ENCODE measurements at places on chromosomes 7 and 10.

GRCh38 chr10:926075-926698 is 5.3 kb downstream of the LARP4B start:
- no peak for DNase-seq

- DNase-seq: no peak
Observed at GRCh38 chr7:22402250-22402649, 45.3 kb upstream of the RAPGEF5 start.

- no peak for DNase-seq
Observed at GRCh38 chr10:32477499-32477898, 31.6 kb downstream of the CCDC7 start.

- DNase-seq: no peak
Observed at GRCh38 chr10:78706256-78706655, 362.5 kb upstream of the ZMIZ1 start.

GRCh38 chr10:29315814-29316213 is 26.9 kb downstream of the LYZL1 start:
- DNase-seq: no peak

GRCh38 chr7:73786588-73786987 is 16.5 kb upstream of the CLDN3 start:
- DNase-seq: no peak

- DNase-seq: no peak
Observed at GRCh38 chr7:67821116-67821515, 824.5 kb downstream of the TYW1 start.

GRCh38 chr10:10156917-10157600 is 860.6 kb upstream of the CELF2 start:
- no peak for DNase-seq

DNA sequence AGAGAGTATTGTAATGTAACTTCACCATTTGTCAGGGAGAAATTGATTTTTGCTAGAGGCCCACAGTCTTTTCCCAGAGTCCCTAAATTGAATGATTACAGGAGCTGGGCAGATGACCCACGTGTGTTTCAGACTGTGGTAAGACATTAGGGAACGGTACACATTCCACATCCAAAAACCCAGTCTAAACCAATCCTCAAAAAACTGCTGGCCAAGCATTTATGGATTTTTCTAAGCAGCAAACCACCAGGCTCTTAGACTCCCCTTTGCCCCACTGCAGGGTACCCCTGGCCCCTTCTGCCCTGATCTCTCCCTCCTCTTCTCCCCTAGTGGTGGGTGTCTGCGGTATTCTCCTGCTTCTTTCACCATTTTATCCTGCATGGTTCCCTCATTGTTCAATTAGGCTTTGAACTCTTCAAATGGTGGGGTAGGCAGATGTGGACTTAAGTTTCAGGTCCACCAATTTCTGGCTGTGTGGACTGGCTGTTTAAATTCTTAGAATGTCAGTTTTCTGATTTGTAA is 135.5 kb upstream of the SORCS3 start:
- no peak for DNase-seq

GRCh38 chr7:78420001-78420400 is 621.4 kb downstream of the PHTF2 start:
- no peak for DNase-seq

DNA sequence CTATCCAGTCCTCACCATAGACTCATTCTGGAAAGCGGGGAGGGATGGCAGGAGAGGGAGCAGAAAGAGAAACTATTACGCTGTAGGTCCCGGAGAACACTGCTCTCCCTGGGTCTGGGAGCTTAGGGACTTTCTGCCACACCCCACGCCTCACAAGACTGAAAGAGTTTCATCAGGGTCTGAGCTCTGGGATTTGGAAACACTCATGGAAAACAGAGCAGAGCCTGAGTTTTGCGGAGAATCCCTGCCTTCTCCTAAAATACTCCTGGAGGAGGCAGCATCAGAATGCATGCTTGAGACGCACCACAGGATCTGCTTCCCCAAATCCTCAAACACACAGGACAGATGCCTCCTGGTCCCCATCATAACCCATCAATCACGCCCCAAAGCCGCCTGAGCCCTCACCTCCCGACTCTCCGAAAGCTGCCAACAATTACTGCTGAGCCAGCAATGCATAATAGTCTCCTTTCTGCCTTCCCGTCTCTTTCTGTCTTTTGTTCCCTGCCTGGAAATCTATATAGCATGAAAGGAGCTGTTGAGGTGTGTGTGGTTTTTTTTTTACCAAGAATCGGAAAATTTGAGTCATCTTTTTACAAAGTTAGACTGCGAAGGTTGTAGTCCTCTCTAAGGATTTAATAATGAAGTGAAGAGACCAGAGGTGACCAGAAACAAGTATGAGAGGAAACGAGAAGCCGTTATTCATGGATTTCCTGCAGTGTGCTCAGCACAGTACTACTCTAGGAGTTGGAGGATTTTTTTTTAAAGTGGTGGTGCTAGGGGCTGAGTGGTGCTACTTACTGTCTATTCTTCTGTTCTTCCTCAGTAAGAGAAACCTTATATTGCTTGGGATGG is 37.7 kb downstream of the ASB13 start:
- no peak for DNase-seq

DNA sequence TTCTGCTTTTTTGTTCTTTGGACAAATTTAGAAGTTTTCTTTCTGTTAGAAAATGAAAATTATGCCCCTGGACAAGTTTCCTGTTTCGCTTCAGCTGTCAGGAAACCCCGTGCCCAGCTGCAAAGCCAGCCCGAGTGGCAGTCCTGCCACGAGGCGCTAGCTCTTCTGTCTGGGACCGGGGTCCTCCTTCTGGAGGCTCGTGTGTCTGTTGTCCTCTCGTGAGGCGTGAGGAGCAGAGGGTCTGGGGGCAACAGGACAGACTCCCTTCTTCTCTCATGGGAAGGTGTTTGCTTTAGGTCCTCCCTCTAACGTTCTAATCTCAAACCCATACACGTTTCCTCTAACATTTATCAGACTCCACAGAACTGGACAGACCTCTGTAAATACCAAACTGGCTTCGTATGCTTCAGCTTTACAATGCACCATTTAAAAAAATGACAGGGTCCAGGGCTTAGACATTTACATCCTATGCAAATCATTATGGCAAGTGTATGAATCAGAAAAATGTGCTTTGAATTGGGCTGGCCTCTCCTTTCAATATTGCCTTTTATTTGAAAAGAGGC is 184.5 kb upstream of the SHH start:
- no peak for DNase-seq

DNA sequence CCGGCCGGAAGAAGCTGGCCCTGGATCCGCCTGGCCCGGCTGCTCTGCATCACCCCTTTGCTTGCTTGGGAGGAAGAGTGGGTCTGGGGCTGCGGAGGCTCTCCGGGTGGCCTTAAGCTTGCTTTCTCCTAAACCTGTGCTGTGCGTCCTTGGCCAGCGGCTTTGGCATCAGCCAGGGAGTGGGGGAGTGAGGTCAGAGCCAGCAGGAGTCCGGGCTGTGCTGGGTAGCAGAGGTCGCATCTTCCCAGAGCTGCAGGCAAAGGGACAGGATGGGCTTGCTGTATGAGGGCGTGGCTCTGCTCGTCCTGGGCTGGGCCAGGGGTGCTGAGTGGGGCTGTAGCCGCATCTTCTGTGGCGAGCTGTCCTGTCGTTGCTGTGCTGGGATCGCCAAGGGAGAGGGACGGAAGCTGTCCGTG is 21.1 kb downstream of the BNIP3 start:
- no peak for DNase-seq

DNA sequence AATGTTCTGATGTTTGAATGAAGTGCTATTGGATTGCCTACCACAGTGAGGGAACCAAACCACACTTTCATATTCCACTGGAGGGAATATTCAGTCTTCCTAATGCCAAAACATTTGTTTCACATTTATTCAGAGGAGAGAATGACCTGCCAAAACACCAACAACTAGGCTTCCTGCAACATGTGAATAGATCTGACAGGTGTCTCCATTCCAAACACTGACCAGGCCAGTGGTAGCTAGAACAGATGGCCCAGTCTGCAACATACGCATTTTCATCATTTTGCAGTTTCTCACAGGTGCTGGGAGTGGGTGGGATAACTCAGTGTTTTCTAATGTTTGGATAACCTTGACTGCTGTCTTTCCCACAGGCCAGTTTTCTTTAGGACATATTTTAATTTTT is 110.0 kb downstream of the RELN start:
- no peak for DNase-seq

GRCh38 chr7:66110856-66111255 is 3.8 kb upstream of the CRCP start:
- DNase-seq: no peak

GRCh38 chr7:57417736-57418135 is 32.2 kb upstream of the ZNF716 start:
- no peak for DNase-seq
